ENCODE measurements at places on chromosomes 12 and 14.
A peak's percentile ranks its signal among the peaks of the same experiment; 100 is the strongest.

- no peak for DNase-seq
Measured at GRCh38 chr12:50024805-50025186, 498 bp downstream of the RACGAP1 start.

DNA sequence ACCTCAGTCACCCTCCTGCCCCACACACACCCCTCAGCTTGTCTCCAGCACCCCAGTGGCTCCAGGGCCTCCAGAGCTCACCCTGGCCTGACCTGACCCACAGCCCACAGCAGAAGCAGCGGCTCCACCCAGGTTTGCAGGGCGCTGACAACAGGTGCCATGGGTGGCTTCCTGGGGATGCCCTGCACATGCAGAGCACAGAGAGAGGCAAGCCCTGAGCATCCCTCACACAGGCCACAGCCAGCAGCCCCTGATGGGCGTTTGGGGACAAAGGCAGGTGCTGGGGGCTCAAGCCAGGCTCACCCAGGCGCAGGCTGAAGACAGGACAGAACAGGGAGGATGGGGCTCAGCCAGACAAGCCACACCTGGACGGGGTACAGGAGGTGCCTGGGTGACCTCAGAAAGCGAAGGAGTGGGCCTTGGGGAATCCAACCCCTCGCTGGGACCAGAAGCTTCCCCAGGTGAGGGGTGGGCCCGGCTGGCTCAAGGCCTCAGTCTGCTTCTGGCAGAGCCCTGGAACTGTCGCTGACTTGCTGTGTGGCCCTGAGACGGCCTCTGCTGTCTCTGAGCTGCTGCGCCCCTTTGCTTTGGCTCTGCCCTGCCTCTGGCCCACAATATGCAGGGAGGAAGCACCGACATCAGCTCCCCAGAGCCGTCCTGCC lies 10.6 kb downstream of the ARL6IP4 start:
- no peak for DNase-seq

GRCh38 chr14:96634896-96635295 lies 132.7 kb downstream of the PAPOLA start:
- DNase-seq = no peak

GRCh38 chr12:93341409-93342049 lies 36.2 kb upstream of the NUDT4 start:
- no peak for DNase-seq

DNA sequence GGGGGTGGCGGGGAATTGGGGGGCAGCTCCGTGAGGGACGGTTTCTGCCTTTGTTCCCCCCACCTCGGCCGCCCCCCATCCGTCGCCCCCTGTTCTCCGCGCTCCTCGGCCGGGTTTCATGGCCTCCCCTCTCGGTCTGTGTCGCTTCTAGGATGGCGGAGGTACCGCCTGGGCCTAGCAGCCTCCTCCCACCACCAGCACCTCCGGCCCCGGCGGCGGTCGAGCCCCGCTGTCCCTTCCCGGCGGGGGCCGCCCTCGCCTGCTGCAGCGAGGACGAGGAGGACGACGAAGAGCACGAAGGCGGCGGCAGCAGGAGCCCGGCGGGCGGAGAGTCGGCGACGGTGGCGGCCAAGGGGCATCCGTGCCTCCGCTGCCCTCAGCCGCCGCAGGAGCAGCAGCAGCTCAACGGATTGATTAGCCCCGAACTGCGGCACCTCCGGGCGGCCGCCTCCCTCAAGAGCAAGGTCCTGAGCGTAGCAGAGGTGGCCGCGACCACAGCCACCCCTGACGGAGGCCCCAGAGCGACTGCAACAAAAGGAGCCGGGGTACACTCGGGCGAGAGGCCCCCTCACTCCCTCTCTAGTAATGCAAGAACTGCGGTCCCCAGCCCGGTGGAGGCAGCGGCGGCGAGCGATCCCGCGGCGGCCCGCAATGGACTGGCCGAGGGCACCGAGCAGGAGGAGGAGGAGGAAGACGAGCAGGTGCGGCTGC lies 575 bp downstream of the NAA30 start:
- peak; percentile 12 for DNase-seq

DNA sequence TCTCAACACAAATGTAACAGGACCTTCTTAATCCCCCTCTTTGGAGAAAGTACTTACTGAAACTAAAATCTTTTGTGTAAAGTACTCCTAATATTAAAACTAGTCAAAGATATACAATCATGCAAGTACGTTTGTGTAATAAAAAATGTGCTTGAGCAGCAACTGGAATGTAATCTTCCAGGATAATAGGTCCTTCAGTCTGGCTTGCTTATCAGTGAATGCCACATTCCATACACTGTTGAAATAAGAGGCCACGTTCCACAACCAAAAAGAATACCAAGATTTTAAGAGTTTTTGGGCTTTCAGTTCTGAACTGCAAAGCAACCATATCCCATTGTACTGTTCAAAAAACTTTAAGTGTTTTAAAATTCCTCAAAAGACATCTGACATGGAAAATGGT lies 26.2 kb upstream of the GRIN2B start:
- DNase-seq = no peak

DNA sequence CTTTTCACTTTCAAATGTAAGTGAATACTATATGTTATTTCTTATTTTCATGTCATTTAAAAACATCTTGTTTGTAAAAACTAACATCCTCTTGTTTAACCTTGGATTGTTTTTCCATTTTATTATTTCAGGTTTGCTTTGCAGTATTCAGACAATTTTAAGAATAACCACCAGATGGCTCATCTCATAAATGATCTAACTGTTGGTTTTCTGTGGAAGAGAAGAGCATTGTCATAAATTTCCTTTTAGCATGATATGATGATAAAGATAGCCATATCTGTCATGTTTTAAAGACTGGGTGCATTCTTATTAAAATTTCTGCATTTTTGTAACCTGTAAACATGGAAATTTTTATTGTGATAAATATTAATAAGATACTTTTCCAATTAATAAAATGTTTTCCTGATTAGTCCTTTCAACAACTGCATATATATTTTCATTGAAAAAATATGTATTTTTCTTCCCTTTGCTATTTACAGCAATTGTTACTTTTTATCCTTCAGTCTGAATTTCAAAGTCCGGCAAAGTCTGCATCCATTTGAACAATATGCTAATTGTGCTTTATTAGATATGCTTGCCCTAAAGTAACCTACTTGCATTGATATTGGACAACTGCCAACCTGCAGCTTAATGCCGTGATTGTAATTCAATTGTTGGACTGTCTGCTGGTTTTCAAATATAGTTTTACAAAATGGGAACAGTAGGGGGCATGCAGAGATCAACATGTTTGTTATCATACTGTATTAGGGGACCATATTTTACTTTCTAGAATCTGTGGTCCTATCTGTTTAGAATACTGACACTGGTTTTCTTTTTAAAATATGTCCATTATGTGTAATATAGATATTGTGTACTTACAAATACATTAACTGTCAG lies 163.4 kb downstream of the GARIN6 start:
- DNase-seq = peak; percentile 10

GRCh38 chr12:56234746-56235436 lies 5.0 kb downstream of the SLC39A5 start:
- no peak for DNase-seq

GRCh38 chr12:93356214-93356613 lies 21.5 kb upstream of the NUDT4 start:
- DNase-seq = no peak

DNA sequence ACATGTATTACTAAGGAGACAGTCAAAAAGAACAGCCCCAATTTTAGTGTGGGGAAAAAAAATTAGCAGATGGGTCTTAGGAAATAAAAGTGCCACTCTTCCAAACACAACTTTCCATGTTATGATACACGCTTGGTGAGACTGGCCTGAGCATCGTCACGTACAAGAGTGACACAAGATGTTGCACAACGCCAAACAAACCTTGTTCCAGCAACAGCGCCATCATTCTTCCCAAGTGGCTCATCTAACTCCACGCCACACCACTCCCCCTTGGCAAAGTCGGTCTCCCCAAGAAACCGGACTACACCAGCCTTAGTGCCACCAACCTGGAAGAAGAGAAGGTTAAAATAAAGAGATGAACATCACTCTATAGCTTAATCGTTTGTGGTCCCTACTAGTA lies 58.7 kb downstream of the CLIP1 start:
- DNase-seq = peak; percentile 74

DNA sequence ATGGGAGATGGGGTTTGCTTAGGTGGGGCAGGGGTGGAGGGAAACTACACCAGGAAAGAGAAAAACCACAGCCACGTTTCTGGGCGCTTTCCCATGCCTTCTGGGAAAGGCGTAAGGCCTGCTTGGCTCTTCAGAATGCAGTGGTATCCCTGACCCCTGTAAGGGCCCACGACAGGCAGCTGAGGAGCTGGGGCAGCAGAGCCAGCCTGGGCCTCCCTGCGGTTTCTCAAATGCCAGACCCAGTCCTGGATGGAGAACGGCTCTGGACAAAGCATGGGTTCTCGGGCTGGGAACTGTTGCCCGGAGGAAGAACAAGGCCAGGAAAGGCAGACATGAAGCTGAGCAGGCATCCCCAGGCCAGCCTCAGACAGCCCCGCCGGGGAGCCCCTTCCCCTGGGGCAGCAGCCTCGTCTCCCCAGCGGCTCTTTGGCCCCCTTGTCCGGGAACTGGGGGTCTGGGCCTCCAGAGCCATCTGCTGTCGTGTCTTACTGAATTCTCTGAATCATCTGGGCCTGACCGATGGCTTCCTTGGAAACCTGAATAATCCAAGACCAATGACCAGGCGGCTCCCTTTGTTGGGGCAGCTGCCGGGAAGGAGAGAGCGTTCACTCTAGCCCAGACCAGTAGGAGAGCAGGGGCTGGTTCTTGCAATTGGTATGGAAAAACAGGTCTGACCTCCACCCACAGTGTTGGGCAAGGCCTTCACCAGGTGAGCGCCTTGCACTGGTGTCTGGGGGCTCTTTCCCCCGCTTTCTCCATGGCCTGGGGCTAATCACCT lies 64.0 kb upstream of the RIN3 start:
- DNase-seq = no peak

GRCh38 chr14:66508846-66509621 lies 1.1 kb downstream of the GPHN start:
- no peak for DNase-seq

GRCh38 chr14:97878206-97878605 lies 1081.0 kb downstream of the VRK1 start:
- DNase-seq = no peak

DNA sequence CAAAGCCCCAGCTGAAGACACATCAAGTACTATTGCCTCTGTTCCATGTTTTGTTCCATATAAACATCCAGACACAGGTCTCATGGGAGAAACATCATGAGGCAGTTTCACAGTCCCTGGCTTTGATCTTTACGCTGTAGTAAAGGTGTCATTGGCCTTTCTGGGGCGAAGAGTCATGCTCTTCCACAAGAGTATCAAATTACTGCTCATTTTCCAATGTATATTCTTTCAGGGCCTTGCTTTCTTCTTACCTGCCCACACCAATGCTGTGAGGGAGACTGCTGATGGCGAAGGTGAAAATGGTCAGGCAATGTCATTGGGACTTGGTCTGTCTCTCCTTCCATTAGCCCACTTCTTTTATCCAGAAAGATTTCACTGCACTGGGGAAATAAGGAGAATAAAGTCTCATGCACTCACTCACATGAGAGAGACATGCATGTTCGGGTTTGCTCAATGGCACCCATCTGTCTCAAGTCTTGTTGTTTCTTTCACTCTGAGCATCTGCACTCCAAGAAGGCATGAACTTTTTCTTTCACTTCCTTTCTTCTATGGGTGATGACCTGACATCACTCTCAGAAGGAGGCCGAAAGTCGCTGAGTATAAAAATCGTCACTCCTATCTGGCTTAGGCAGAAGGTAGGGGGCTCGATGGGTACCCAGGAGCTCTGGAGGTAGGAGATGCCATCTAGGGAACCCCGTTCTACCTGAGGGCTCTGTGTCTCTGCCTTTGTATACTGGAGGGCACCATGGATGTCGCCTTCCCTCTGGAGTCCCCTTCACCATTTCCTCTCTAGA lies 1.3 kb upstream of the JDP2 start:
- no peak for DNase-seq

GRCh38 chr12:94101738-94102660 lies 46.4 kb upstream of the PLXNC1 start:
- DNase-seq = peak; percentile 69

- DNase-seq = no peak
Measured at GRCh38 chr12:93090731-93091172, 161.7 kb upstream of the EEA1 start.

DNA sequence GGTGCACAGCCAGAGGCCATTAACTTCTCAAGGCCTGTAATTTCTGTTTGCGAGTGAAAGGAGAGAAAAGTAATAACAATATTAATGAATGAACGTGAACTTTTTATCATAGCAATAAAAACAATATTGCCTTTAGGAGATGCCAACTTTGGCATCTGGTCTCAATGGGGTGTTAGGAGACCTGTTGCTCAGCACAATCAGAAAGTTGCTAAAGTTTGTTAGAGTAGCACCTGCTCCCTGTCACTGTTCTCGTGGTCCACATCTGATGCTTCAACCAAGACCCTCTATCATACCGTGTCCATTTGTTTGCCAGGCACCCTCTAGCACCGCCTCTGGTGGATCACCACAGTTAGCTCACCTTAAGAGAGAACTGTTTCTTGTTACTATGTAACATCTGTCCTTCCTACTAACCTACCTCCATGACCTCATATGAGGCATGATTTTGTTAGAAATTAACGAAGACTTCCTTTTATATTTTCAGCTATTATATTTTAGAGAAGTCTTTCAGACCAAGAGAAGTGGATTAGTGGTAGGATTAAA lies 12.5 kb upstream of the CLEC4E start:
- no peak for DNase-seq

- no peak for DNase-seq
Measured at GRCh38 chr14:68099495-68100045, 280.0 kb downstream of the RAD51B start.

GRCh38 chr12:50555471-50555885 lies 50.7 kb downstream of the DIP2B start:
- DNase-seq = no peak

- no peak for DNase-seq
Measured at GRCh38 chr12:120698665-120699064, 11.6 kb upstream of the UNC119B start.

DNA sequence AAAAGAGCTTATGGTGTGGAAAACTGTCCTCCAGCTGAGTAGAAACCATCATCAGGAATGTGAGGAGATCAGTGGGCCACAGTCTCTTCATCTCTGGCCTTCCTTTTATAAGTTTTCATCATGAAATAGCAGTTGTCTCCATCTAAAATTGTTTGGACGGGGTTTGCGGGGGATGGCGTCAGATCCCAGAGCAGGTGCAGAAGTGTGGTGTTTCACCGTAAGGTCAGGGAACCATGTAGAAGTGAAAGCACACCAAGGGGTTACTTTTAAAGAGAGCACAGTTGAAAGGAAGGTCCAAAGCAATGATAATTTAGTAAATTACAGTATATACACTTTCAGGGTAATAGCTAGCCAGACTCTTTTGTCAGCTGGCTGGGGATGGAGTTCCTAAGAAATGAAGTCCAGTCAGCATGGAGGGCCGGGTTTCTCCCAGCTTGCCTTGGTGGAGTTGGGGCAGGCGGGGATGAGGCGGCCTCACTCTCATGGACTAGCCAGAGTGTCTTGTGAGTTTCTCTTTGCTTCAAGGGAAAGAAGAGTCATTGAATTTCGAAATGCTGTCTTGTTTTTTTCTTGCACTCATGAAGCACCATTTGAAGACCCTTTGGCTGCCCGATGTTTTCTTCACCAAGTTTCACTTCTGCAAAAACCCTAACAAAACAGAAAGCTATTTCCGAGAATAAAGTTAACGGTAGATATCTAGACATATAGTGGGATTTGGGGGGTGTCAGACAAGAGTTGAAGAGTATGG lies 100.6 kb downstream of the ETV6 start:
- no peak for DNase-seq
